Stimulated activated CD4-positive, alpha-beta T cell treated with anti-CD3 and anti-CD28 coated beads, Interleukin-15, amount 100 ng/mL, for 48 hours (primary cell): ENCODE measurements at places on chromosomes 4 and X.

- DNase-seq: no peak
Measured at GRCh38 chr4:12507868-12508481, 976.2 kb downstream of the RAB28 start.

- DNase-seq: no peak
Measured at GRCh38 chrX:153527208-153527607, 9.8 kb downstream of the ATP2B3 start.

DNA sequence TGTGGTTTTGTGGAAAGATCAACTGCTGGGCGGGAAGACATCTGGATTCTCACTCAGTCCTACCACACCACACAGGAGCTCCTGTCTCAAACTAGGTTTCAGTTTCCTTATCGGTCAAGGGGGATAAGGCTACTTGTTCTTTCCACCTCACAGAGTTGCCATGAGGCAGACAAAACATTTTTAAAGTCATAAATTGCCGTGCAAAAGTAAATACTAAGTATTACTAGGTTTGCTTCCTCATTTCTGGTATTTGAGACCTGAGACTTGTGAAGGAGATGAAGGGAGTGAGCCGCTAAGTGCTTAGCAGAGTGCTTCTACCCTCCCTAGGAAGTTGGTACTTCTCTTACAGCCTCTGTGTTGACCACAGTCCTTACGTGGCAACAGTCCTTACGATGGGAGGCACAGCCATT, 1.5 kb downstream of the LAP3 start:
- DNase-seq: no peak

- no peak for DNase-seq
Measured at GRCh38 chrX:56281789-56282188, 49.6 kb downstream of the KLF8 start.

GRCh38 chr4:32569861-32570260, 1849.7 kb downstream of the PCDH7 start:
- no peak for DNase-seq

- no peak for DNase-seq
Measured at GRCh38 chr4:53122280-53123116, 243.4 kb downstream of the SCFD2 start.
